D721Med (cell line): ENCODE measurements at places on chromosomes 4 and X.

DNA sequence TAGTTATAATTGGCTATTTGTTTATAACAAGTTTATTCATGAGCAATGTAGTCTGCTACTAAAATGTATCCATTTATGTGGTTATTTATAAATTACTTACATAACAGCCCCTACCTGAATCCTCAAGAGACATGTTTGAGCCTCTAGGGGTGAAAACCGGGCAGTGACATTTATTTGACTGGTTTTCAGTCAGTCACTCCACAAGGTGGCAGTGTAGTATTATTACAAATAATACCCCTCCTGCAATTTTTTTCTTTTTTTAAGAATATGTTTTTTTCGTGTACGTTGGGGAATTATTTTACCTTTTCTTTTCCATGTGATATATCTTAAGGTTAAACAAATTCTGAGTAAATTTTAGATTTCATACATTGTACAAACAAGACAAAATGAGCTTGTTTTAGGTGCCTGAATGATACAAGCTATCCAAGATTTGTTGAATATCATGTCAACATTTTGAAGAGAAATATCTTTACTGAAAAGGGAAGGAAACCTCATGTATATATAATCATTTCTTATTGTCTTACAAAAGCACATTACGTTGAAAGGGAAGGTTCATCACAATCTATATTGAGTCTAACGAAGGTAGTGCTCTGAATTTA, 598.7 kb upstream of the TECRL start:
- DNase-seq, result no peak

DNA sequence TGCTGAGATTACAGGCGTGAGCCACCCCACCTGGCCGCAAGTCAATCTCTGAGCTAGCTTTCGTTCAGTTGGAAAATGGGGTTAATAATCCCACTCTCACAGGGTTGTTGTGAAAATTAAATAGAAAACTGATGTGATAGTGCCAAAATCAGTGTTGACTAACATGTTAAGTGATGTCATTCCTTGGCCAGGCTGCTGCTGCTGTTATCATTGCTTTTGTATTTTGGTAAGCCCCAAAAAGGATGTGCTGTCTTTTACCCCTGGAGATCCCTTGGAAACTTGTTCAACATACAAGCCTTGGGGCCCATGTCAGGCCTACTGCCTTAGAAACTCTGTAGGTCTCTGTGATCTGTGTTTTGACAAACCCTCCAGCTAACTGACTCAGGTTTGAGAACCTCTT, 106.3 kb downstream of the AFF1 start:
- no peak for DNase-seq

DNA sequence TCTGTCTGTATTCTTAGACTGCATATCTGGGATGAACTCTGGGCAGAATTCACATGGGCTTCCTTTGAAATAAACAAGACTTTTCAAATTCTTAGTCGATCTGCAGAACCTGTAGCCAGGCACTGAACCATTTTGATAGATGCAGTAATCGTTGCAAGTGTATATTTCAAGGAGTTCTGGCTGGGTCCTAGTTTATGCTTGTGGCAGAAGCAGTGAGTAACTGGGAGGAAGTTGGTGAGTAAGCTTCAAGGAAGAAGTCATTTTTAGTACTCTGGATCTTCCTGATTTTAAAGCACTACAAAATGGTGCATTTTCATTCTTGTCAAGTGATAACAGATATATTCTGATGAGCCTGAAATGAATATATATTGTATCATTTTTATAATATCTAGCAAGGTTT, 9.5 kb downstream of the HPRT1 start:
- DNase-seq, result no peak

DNA sequence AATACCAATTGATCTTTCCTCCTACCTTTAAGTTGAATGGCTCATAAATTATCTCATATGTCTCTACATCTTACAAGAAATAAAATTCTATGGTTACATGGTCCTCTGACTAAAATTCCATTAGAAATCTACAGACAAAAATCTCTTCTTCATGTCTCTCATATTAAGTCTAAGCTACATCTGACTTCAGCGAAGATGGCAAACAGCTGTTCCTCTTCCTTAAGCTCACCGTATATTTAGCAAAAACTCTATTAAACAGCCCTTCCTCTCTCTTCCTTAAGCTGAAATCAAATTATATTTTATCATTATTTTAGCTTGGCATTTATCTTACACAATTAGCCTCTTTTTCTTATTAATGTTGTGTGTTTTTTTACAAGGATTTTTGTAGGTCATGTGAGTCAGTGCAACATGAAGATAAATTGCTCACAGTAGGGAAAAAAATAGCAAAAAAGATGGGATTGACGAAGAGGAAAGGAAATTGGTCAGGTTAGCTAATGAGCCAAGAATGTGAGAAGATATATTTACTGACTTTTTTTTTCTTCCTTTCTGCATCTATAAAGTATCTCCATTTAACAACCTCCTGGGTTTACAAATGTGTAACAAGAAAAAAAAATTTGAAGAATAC, 2412.8 kb downstream of the ARAP2 start:
- no peak for DNase-seq

DNA sequence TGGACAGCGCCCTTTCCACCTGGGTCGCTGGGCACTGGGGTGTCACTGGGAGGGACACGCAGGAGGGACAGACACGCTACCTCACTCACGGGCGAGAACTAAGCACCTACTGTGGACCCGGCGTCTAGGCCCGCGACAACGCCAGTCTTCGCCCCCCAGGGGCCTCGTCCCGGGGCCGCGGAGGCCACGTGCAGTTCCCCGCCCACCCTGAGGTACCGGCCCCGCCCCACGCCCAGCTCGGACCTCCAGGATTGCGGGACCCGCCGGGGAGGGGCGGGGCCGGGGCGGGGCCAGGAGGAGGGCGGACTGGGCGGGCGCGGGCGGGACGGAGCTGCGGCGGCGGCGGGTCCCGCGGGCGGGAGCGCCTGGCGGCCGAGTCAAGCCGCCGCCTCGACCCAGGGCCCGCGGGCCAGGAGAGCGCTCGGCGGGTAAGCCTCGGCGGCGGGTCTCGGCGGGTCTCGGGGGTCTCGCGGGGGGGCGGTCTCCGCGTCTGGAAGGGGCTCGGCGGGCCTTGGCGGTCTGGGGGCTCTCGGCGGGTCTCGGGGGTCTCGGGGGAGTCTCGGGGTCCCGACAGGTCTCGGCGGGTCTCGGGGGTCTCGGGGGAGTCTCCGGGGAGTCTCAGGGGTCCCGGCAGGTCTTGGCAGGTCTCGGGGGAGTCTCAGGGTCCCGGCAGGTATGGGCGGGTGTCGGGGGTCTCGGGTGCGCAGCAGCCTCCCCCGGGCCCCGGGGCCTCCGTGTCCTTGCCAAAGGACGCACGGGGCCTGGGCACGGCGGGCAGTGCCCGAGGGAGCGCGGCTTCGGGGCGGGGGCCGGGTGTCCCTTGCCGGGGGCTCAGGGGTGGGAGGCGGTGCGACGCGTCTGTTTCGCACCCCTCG, at the start of gene SH3BP2:
Gene SH3BP2, plus strand, starts transcription at position 375 of the 875 bp plus-strand sequence. CDS start 27,533 bp downstream, outside the sequence.
- peak; percentile 63 for DNase-seq

DNA sequence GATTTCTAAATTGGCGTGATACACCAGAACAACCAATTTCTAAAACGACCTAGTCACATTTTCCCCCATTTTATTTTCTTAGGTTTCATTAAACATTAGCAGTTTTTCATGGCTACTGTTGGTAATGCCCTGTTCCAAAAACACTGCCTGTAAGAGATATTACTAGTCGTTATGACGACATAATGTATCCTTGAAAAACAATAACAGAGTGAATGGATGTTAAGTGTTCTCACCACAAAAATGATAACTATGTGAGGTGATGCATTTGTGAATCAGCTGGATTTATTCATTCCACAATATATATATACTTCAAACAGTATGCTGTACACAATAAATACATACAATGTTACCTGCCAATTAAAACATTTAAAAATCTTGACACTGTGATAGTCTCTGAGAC, 1147.6 kb upstream of the PCDH10 start:
- DNase-seq, result no peak

DNA sequence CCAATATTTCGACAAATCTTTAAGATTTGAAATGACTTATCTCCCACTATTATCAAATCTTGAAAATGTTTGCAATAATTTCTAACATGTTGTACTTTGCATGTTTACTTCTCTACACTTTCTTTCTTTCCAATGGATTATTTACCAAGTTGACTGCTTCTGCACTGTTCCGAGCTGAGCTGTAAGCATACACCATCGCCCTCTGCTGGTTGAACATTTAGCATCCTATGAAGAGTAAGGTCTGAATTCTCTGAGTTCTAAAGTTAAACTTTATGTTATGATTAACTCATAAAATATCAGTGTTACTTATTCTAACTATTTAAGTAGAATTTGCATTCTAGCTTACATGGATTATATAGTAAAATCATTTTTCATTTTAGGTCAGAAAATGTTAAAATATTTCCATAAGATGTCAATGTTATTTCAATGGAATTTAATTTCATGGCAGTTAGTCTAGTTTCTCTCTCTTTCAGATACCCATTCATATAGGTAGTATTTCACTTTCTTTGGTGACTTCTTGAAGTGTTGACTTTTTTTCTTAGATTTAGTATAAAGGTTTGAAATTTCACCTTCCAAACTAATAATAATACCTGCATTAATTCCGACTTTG, 137.4 kb downstream of the DKK2 start:
- no peak for DNase-seq

DNA sequence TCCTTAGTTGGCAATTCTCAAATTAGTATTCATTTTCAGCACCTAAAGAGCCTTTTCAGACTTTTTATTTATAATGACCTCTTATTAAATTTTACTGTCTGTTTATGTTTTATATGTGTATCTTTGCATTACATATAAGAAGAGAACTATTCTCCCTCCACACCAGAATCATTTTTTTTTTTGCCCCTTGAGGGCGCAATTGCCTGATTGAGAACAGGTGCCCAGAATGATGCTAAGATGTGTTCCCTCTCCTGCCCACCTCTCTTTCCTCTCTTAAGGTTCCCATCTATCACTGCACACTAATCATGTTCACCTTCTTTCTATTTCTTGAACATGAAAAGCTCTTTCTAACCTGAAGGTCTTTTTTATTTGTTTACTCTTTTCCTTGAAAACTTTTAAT, 44.2 kb upstream of the ADAM29 start:
- DNase-seq, result peak; percentile 25

- DNase-seq, result no peak
Measured at GRCh38 chr4:8267077-8267476, 2.5 kb upstream of the HTRA3 start.

GRCh38 chr4:20572976-20573375, 127.3 kb upstream of the PACRGL start:
- no peak for DNase-seq

GRCh38 chrX:1649621-1650020, 34.8 kb downstream of the ASMT start:
- no peak for DNase-seq

- no peak for DNase-seq
Measured at GRCh38 chrX:63818156-63818555, 33.1 kb upstream of the ARHGEF9 start.

- no peak for DNase-seq
Measured at GRCh38 chrX:125295337-125295736, 24.3 kb upstream of the TEX13C start.

DNA sequence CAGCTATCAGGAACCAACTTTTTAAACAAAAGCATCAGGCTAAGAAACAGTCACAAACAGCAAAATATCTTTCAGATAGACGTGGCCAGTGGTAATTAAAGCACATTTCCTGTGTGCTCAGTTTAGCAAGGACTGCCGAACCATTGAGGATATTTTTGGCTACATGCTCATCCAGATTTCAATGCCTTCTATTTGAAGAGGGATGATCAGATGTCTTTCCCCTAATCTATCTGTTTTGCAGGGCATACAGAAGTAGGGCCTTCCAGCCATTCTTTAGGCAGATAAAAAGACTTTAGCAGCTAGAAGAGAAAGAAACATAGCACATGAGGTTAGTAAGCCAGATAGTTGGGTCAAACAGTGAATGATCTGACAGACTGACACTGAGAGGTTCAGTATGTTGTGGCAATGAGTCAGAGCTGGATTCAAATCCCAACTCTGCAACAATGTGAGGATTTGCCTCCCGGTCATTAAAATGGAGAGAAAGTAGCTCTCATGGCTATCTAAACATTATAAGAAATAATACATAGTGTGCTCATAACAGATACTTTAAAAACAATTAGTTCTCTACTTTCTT, 100.0 kb upstream of the PRKG2 start:
- no peak for DNase-seq

DNA sequence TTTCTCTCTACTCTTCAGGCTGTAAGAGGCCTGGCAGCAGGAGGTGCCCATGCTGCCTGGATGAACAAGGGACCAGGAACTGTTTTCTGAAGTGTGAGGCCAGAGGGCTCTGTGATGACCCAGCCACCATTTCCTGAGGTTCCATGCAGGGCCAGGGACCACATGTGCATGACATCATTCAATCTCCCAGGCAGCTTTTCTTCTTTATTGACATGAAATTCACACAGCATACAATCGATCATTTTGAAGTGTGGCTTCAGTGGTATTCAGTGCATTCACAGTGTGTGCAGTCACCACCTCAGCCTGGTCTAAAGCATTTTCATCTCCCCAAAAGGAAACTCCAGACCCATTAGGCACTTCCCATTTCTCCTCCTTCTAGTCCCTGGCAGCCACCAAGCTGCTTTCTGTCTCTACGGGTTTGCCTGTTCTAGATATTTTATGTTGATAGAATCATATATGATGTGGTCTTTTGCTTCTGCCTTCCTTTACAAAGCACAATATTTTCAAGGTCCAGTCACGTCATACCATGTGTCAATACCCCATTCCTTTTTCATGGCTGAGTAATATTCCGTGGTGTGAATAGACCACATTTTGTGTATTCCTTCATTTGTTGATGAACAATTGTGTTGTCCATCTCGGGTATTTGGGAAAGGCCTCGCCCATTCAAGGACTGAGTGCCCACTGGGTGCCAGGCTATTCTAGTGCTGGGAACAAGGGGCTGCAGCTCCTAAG, 93.1 kb downstream of the PSAPL1 start:
- no peak for DNase-seq

- DNase-seq, result no peak
Measured at GRCh38 chrX:11557120-11557519, 108.6 kb downstream of the ARHGAP6 start.

DNA sequence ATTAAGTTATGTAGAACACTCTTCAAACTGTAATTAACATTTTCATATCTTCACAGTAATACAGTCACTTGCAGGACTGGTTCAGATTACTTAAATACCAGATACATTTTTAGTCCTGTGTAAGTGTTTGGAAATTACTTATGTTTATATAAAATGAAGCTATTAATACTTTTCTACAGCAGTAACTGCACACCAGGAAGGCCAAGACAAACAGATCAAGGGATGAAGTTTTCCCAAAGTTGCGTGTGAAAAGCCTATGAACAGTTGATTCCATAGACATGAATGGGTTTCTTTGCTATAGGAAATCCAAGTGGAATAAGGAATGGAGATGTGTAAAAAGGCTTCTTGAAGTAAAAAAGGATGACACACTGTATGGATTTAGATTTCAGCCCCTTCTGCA, 28.9 kb upstream of the DRP2 start:
- DNase-seq, result no peak

- DNase-seq, result no peak
Measured at GRCh38 chrX:45743906-45744625, 543.4 kb upstream of the DIPK2B start.
